Small intestine (tissue), 16 donors: ENCODE measurements at places on chromosomes 2 and 18.

DNA sequence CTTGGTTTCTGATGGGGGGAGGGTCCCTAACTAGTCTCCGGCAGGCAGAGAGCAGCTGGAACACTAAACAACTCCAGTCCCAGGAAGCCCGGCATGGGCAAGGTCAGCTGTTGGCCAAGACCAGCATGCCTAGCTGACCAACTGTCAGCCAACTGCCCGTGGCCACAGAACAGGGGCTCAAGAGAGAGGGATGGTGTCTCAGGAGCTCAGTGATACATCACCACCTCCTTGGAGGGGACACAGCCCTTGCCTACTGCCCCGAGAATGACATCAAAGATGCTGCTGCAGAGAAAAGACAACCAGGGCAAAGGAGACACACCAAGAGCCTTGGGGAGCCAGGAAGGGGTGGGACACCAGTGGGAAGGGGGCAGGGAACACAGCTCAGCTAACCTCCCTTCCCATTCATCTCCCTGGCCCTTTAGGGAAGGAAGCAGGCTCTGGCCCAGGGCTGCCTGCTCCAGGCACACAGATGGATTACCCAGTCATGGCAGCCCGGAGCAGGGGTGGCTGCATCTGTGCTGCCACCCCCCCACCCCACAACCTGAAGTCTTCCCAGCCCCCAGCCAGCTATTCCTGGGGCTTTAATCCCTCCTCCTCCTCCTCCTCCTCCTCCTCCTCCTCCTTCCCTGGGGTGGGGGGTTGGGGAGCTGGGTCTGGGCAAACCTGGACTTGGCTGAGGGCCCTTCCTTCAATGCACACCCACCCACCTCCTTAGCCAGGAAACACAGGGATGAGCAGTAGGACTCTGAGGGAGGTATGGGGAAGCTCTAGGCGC, 1.9 kb downstream of the BIN1 start:
- DNase-seq: no peak

- no peak for DNase-seq
Measured at GRCh38 chr2:184534986-184535385, 63.3 kb upstream of the ZNF804A start.

GRCh38 chr2:176535467-176536113, 266.3 kb downstream of the MTX2 start:
- DNase-seq: no peak

DNA sequence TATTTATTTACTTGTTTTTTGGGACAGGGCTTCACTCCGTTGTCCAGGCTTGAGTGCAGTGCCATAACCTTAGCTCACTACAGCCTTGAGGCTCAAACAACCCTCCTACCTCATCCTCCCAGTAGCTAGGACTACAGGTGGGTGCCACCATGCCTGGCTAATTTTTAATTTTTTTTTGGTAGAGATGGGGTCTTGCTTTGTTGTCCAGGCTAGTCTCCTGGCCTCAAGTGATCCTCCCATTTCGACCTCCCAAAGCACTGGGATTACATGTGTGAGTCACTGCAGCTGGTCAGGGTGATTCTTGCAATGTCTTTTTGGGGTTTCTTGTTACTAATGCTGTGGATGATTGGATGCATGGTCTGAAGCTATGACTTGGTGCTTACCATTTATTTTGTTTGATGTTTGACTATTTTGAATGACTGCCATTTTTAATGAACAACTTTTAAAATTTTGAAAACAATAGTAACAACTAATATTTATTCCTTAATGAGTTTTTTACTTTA, 6.5 kb downstream of the CERS6 start:
- DNase-seq: no peak

DNA sequence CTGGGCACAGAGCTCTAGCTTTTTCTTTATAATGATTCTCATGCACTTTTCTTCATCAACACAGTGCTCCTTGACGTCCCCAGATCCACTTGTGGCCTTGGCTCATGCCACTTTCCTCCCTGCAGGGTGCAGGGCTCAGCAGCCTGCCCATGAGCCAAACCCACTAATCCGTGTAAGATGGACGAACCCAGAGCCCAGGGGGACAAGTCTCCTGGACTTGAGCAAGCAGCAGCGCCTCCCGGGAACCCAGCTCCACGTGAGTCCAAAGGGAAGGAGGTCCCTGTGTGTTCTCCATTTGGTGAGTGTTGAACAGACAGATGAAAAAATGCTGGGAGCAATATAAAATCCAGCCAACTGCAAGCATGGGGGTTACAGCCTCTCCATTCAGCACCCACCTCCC, 470.6 kb upstream of the HS6ST1 start:
- DNase-seq: no peak

- DNase-seq: peak; percentile 52
Measured at GRCh38 chr18:23887493-23887892, 127.1 kb upstream of the TTC39C start.

DNA sequence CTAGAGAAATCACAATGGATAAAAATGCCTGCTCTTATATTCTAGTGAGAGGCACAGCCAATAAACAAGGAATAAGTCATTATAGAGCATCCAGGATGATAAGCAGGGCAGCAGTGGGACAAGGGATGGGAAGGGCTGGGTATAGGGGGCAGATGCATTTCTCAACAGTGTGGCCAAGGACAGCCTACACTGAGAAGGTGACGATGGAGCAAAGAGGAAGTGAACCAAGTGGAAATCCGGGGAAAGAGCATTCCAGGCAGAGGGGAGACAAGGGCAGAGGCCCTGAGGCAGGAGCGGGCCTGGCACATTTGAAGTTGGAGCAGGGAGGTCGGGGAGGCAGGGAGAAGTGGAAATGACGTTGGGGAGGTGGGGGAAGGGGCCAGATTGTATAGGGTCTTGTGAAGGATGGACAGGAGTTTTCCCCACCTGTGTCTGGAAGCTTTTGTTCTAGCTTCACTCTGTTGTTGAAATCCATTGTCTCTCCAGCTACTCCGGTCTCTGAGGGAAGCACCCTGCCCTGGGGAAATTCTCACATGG, 17.6 kb downstream of the TMEM177 start:
- DNase-seq: no peak

- no peak for DNase-seq
Measured at GRCh38 chr2:144161061-144161460, 358.9 kb downstream of the ZEB2 start.

DNA sequence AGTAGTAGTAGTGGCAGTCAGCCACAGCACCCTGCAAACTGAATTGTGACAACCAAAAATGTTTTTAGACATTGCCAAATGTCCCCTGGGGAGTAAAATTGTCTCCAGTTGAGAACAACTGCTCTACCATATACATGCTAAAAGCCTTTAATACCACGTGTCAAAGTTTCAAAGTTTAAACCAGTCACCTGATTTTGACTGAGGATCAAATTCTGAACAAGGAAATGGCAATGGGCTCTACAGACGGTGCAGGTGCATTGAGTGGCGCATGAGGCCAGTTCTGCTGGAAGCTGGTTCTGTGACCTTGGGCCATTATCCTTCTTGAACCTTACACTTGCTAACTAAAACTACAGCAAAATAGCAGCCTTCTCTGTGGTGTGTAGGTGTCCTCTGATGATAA, 85.0 kb downstream of the LIPG start:
- peak; percentile 74 for DNase-seq

DNA sequence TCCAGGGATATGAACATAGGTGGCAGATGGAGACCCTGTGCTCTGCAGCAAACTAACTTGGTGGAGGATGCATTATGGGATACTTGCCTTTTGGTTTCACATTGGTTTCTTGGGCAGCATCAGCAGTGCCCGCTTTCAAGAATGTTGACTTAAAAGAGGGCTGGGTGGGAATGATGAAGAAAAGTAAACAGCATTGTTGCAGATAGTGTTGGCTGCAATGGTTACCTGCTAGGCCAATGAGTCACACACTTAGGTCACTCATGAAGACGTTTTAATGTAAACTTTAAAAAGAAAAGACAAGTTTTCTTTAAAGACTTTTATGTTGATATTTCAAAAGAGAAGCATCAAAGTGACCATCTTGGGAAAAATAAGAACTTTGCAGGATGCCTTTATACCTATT, 26.1 kb upstream of the FAM237A start:
- no peak for DNase-seq

- no peak for DNase-seq
Measured at GRCh38 chr18:34866739-34867138, 156.6 kb downstream of the DTNA start.

DNA sequence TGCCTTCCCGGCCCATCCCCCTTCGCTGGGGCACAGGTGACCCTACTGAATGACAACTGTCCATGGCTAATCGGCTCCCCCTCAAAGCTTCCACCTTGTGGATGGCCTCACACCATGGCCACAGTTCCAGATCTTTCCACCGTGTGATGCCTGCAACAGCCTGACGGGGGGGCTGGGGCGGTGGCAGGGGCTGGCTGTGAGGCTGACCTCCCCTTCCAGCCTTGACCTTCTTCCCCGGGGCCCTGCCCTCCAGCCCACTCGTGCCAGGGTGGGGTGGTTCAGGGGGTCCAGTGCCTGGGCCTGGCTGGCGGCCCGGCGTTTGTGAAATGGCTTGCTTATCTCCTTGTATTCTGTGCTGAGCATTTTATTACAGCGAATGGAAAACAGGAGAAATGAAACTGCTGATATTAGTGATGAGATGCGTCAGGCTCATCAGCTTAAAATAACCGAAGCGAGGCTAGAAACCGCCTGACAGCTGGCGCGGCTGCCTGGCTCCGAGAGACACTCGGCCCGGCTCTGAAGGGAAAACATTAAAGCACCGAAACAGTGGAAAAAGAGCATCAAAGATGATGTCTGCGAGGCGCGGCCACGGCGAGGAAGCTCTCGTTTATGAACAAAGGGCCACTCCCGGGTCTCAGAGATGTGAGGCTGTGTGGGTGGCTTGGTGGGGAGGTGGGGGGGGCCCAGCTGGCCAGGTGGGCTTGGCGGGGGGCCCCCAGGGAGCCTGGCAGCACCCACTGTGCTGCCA, 916 bp upstream of the PDCD1 start:
- peak; percentile 31 for DNase-seq

GRCh38 chr2:70089983-70090525, 2.8 kb downstream of the PCBP1 start:
- no peak for DNase-seq

DNA sequence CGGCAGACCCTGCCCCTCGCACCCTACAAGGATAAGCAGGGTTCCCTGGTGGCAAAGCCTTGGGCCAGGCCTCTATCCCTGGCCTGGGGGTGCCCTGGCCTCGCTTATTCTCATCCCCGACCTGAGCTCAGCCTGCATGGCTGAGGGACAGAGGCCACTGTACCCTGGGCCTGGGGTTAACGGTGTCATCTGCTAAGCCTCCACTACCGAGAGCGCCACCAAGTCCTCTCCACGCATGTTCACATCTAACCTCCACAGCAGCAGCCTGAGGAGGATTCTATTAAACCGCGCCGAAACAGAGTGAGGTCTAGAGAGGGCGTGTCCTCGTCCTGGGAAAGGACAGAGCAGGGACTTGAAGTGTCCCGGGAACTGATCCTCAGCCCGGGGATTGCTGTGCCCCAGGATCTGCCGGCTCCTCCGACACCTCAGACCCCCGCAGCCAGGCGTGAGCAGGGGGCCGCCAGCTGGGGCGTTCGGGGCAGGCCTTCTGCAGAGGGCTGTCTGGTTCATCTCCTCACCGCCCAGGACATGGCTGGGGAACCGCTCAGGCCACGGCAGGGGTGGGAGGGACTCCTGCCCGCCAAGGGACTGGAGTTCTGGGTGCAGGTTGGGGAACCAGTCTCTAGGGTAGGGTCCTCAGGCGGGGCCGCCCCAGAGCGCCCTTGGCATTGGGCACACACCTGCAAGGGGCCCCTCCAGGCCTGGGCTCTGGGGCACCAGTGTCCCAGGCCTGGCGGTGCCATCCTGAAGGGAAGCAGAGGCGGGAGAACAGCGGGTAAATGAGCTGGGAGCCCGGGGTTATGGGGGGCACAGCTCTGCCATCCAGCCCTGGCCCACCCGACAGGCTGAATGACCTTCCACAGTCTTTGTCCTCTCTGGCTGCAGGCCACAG, 68.0 kb upstream of the SMAD7 start:
- DNase-seq: no peak

DNA sequence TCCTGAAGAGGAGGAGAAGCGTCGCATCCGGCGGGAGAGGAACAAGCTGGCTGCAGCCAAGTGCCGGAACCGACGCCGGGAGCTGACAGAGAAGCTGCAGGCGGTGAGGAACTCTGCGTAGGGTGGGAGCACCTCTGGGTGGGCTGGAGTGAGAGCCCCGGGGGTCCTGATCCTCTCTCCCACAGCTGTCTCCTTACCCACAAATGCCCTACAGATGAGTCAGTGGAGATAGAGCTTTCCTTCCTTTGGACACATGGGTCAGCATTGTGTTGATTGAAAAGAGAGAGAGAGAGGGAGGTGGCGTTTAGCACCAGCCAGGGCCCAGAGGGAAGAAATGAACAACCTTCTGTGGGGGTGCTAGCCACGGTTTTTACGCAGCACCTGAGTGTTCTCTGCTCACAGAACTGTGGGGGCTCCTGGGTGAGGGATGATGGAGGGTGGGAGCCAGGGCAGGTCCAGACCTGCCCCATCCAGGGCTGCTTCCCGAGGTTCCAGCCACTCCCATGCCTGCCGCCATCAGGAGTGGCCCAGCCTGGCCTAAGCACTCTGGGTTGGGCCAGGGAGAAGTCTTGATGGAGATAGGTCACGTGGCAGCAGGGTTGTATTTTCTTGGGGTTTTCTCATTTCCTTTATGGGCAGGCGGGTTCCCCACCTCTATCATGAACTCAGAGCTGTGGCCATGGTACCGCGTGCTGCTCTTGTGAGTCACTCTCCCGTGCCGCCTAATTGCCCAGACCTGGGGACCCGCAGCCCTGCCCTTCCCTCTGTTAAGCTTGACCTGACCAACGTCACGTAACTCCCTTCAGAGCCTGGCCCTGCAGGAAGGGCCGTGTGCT, 16.3 kb downstream of the FOSL2 start:
- DNase-seq: no peak

DNA sequence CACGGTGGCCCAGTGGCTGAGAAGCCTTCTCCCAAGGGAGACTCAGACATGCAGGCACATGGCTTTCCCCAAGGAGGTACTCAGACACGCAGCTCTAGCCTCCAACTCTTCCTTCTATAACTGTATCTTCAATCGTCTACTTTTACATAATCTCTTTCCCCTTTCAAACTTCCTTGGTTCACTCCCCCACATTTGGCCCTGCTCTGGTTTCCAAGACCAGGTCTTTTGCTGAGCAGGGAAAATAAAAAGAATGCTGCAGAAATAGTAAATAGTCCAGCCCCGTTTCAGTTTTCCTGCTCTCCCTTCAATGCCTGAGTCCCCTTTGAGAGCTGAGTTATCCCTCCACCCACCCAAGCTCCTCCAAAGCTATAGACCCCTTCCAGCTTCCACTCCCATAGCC, 635.0 kb downstream of the ARHGAP15 start:
- no peak for DNase-seq
